ENCODE measurements at places on chromosomes 5 and 9. TPM values are rescaled to one million over a fixed set of nuclear protein-coding genes. Genes with fewer than 3 reads are reported as not detected.

Gene CNTLN
- total RNA-seq, result 0.91 TPM

Gene UGT3A1
- total RNA-seq, result not detected

Gene EQTN
- total RNA-seq, result not detected

Gene FBP2
- not detected for total RNA-seq

Gene AK1
- 19.0 TPM for total RNA-seq

Gene RETREG1
- total RNA-seq, result 7.4 TPM

Gene GMCL2
- not detected for total RNA-seq

GRCh38 chr5:127326431-127326830, 35.8 kb downstream of the MEGF10 start:
- DNase-seq, result no peak

DNA sequence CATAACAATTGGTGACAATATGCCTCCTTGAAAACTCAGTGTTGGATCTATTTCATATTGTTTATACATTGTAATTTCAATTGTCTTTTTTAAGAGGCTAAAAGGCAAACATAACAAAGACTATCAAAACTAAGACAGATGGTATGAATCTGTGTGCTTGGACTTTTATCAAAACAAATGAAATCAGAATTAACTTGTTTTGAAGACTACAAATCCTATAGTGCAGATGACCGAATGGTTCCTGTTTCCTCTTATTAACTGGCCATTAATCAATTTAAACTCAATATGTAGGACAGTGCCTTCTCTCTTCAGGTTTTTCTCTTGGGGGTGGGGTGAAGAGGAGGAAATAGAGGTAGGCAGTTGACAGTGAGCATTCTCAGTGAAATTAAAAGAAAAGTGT, 366.9 kb upstream of the GRAMD2B start:
- DNase-seq, result no peak

GRCh38 chr9:128781187-128782070, 5.6 kb upstream of the TBC1D13 start:
- no peak for DNase-seq

DNA sequence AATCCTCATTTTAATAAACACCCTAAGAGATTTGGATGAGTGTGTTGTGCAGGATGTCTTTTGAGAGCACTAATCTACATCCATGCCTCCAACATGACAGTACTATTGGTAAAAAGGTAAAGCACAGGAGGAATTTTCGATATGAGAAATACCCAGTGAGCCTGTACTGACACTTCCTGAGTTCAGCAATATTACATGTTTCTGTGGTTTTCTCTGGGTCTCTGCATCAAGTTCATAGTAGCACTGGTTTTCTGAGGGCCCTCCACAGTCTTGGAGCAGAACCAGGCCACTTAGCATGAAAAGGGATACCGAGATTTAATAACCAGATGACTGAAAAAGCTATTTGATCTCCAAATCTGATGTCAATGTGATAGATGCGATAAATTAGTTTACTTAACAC, 524.1 kb downstream of the TMEM38B start:
- no peak for DNase-seq

- DNase-seq, result no peak
Measured at GRCh38 chr5:45335978-45336377, 360.2 kb downstream of the HCN1 start.

DNA sequence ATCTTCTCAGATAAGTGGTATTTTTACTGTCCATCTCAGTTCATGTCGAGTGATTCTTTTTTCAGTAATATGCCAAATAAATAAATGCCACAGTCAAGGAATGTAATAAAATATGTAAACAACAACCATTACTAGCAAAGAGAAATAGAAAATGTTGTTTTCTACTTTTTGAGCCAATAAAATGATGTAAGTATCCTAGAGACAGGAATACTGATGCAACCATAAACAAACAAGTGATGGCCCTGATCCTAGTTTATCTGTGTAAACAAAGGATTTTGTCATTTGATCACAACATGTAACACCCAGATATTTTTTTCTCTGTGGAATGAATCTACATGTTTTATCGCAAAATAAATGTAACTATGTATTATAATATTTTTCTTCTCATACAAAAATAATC, 1852.8 kb downstream of the EFNA5 start:
- no peak for DNase-seq

DNA sequence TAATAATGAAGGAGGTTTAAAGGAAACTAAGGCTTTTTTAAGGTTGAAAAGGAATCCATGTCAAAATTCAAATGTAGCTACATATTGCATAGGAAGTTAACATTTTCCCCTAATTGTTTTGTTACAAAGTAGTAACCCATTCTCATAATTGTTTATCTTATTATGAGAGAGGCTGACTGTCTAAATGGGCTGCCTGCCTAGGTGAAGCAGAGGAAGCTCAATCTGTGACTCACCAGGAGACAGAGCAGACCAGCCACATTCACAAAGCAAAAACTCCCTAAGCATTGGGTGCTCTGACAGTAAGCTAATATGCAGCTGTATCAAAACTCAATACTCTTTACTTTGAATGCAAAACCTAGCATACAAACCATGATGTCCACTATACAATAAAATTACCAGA, 208.5 kb downstream of the ROR2 start:
- DNase-seq, result no peak

- DNase-seq, result no peak
Measured at GRCh38 chr5:113371721-113372196, 63.0 kb downstream of the TSSK1B start.

GRCh38 chr9:72352911-72353388, 12.1 kb downstream of the ZFAND5 start:
- no peak for DNase-seq

DNA sequence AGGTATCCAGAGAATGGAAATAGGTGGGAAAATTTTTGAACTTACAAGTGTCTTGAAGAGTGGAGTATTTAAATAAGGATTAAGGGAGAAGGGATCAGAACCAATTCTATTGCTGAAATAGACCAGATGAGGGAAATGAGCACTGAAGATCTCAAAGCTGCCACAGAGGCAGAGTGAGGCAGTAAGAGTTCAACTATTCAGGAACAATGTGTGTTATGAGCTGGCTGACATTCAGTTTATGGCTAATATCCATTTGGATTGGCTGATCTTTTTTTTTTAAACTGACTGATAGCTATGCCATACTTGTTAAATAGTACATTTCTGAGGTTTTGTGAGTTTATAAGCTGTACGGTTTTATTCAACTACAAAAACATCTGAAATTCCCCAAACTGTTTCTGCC, 95.3 kb upstream of the GNA14 start:
- DNase-seq, result no peak

DNA sequence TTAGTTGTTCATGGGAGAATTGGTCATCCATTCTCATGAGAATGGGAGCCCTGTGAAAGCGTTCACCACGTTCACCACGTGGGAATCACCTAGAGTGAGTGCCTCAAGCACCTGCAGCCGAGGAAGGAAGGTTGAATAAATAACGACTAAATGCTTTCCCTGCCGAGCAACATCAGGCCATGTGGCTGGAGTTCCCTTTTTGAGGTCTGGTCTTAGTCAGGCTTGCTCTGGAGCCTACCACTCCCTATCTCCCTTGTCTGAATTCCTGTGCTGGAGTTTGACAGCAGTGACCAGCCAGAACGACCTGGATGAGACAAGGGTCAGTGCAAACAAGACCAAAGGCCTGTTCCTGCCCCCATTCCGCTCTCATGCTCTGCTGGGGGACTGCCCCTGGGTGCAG, 28.5 kb downstream of the KCNMB1 start:
- DNase-seq, result no peak

- no peak for DNase-seq
Measured at GRCh38 chr5:135997673-135998335, 31.0 kb upstream of the TGFBI start.

GRCh38 chr9:105330755-105331154, 86.3 kb downstream of the SLC44A1 start:
- no peak for DNase-seq

- no peak for DNase-seq
Measured at GRCh38 chr9:93825348-93826115, 129.6 kb downstream of the BARX1 start.

DNA sequence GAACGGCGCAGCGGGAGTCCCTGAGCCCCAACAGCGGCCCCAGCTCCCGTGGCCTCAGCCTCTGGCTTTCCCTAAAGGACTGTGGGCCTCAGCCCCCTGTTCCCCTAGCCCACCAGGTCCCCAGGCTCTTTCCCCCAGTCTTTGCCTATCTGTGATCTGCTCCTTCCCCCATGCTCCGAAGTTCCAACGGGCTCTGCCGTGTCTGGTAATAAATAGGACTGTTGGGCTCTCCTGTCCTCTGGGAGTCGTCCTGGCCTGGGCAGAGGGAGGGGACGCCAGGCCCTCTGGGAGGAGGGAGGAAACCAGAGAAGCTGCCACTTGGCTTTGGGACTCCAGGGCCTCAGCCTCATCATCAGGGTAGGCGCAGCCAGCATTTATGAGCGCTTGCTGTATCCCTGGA, 28.1 kb downstream of the ADGRD2 start:
- no peak for DNase-seq

DNA sequence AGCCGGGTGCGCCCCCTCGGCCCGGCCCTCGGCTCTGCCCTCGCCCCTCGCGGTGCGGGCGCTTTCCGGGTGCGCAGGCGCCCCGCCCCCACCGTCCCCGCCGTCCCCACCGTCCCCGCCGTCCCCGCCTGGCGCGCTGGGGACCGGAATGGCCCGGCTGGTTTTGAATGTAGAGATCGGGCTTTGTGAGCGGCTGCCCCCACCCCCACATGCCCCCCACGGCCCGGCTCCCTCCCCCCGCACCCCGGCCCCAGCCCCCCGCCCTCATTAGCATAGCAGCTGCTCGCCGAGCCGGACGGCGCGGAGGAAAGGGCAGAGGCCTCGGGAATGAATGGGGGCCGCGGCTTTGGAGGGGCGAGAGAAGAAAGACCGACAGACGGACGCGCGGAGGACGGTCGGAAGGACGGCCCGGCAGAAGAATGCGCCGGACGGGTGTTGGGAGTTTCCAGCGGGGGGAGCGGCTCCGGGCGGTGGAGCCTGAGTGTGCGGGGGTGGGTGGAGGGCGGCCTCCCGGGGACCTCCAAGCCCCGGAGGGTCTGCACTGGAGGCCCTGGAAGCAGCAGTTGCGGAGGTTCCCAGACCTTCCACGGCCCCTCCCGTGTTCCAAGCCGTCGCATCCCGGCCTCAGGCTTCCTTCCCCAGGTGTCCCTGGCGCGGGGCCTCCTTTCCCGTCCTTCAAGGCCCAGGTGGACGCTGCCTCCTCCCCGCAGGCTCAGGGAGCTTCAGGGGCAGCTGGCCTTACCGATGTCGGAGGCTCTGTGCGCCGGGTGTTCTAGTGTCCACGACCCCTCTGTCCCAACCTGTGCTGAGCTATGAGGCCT, 6.0 kb downstream of the NRARP start:
- DNase-seq, result peak; percentile 55

- DNase-seq, result no peak
Measured at GRCh38 chr5:149811453-149811852, 81.3 kb downstream of the PPARGC1B start.

- no peak for DNase-seq
Measured at GRCh38 chr9:15176836-15177235, 130.2 kb downstream of the TTC39B start.

- no peak for DNase-seq
Measured at GRCh38 chr5:58648846-58649245, 66.0 kb downstream of the RAB3C start.

DNA sequence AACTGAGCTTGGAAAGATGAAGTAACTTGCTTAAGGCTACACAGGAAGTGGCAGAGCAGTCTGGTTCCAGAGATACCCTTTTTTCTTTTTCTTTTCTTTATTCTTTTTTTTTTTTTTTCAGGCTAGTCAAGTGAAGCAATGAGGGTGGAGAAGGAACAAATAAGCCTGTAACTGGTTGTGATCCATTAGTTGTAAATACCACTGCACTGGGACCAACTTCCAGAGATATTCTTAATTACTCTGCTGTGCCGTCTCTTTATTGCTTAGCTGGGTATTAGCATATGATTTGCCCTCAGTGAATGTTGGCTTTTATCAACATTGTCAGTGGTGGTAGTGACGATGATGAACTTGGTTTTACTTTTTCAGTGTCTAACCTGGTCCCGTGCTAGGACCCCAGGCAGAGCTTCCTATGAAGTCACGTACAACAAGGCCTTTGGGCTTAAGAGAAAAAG, 26.7 kb downstream of the LNPEP start:
- no peak for DNase-seq

DNA sequence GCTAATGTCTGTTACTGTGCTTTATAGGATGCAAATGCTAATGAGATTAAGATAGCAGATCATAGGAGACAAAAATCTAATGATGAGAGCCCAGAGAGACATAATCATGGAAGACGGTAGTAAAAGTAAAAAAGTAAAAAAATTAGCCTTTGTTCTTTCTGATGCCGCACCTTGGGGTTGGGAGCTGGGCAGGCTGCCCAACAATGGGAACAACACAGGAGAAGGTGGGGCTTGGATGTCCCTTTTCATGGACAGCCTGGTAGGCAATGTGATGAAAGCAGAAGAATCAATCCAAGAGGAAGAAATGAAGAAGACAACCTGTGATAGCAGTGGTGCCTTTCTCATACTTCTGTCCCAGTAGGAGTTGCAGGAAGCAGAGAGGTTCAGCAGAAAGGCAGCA, 57.2 kb downstream of the RAB14 start:
- DNase-seq, result no peak

- DNase-seq, result no peak
Measured at GRCh38 chr5:113246361-113246870, 188.4 kb downstream of the TSSK1B start.

DNA sequence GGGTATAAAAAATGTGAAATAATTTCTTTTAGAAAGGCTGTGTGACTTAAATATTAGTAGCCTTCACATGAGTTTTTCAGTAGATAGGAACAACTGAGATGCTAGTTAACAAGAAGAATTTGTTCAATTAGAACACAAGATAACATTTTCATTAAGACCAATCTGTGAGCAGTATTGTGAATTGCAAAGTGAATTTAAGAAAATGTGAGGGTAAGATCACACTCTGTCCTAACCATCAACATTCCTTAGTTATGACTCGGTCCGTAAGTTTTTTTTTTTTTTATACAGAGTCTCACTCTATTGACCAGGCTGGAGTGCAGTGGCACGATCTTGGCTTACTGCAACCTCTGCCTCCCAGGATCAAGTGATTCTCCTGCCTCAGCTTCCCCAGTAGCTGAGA, 180.2 kb upstream of the EGFLAM start:
- DNase-seq, result no peak
